Thoracic aorta (tissue), 2 donors: ENCODE measurements at places on chromosomes 16 and 17. TPM values are rescaled to one million over a fixed set of nuclear protein-coding genes. Genes with fewer than 3 reads are reported as not detected.
A peak's percentile ranks its signal among the peaks of the same experiment; 100 is the strongest.

GRCh38 chr16:56075732-56076388 lies 115.4 kb upstream of the GNAO1 start:
- no peak for DNase-seq

HS3ST3B1 gene
- 2.7 TPM for total RNA-seq

DNA sequence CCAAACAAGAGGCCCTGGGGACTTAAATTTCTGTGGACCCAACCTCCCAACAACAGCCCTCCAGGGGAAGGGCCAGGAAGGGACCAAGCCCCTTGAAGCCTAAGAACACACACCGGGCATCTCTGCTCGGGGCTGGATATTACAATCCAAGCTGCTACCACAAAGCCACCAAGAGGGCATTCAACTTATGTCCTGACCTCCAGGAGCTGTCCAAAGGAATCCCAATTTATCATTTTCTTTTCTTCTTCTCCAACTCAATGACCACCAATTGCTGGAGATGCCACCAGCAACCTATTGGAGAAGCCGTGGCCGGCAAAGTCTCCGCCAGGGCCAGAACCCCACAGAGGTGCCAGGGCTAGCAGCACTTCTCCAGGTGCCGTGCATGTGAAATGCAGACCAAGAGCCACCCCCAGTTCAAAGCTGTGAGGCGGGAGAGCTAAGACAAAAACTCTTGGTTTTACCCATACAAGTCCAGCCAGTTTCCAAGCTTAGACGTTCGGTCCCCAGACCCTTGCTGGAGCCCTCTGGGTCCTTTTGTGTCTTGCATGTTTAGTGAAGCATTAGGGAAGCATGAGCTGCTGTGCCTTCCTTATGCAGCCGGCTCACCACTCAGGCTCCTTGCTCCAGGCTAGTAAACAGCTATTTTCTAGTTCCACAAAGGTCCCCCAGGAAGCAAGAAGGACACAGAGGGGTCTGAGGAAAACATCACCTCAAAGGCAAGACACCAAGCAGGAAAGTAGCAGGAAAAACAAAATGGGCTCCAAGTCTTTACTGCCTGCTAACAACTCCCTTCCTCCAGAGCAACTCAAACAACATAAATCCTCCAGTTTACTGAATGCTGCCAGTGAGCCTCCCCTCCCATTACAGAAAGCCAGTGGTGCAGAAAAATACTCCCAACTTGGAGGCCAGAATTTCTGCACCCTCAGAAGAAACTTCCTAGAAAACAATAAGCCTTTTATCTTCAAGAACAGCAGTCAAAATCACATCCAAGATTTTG lies 3.2 kb downstream of the PITPNA start:
- DNase-seq = no peak

- DNase-seq = no peak
Observed at GRCh38 chr17:34820922-34821321, 140.3 kb downstream of the CCT6B start.

AXIN2 gene
- 27.4 TPM for total RNA-seq

FTSJ3 gene
- total RNA-seq = 52.9 TPM

DNA sequence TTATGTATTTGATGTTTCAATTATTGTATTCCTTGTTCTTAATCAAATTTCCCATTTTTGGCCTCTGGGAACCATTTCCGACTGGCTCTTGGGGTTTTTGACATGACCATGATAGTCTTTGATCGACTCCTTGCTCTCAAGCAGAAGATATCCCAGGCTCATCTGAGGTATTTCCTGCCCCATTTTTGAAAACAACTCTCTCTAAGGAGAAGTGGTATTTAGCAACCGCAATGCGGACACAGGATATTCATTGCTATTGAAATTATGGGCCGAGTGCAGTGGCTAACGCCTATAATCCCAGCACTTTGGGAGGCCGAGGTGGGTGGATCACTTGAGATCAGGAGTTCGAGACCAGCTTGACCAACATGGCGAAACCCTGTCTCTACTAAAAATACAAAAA lies 5.5 kb downstream of the TANGO6 start:
- no peak for DNase-seq

- DNase-seq = no peak
Observed at GRCh38 chr16:71883168-71883848, 674 bp downstream of the ZNF821 start.

GRCh38 chr17:10614536-10615155 lies 42.5 kb downstream of the MYH3 start:
- no peak for DNase-seq

GRCh38 chr17:38908676-38909181 lies 16.7 kb upstream of the LASP1NB start:
- no peak for DNase-seq

- no peak for DNase-seq
Observed at GRCh38 chr17:78255953-78256706, 24.7 kb downstream of the TMEM235 start.

MT1M gene
- total RNA-seq = 53.6 TPM

- no peak for DNase-seq
Observed at GRCh38 chr17:63826468-63827001, 696 bp upstream of the PSMC5 start.

- no peak for DNase-seq
Observed at GRCh38 chr17:46977750-46978488, 1.1 kb downstream of the RPRML start.

CFAP97D1 gene
- not detected for total RNA-seq

PLA2G10 gene
- total RNA-seq = not detected

DNA sequence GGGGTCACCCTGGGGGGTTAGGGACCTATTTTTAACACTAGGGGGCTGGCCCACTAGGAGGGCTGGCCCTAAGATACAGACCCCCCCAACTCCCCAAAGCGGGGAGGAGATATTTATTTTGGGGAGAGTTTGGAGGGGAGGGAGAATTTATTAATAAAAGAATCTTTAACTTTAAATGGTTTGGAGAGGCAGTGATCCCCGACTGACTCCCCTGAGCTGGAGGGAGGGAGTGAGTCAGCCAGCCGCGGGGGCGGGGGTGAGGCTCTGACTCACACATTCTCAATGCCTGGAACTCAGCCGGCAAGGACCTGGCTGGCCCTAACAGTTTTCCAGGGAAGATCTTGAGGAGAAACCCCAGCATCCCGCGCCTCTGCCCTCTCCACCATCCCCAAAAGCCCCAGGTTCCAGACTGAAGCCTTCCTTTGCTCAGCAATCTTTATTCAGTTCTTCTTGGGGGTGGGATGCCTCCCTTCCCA lies 1.5 kb downstream of the HCFC1R1 start:
- DNase-seq = peak; percentile 78

DNA sequence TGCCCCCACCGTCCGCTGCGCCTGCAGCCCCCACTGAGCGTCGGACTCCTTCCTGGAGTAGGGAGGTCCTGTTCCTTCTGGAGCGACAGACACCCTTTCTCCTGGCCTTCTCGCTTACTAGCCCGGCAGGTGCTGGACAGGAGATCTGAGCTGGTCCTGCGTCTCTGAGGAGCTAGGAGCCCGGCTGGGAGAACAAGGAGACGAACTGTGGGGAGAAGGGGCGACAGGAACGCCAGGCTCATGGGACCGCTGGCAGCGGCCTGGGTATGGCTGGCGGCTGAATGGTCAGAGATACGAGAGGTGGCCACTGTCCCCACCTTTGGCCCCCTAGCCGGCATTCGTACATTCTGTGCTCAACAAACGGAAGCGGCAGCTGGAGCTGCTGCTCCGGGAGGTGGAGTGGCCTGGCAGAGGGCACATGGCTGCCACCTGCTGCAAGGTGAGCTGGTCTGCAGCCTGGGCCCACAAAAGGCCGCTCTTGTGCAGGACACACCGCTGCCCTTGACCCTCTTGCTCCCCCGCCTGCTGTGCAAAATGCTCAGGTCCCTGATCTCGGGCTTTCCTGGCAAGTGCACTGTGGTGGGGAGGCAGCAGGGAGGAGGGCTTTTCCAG lies 2066.7 kb downstream of the TP53TG3F start:
- DNase-seq = no peak

TRPV2 gene
- 28.6 TPM for total RNA-seq

GRCh38 chr16:67237396-67238277 lies 9.6 kb downstream of the FHOD1 start:
- no peak for DNase-seq
